ENCODE measurements at places on chromosomes 1 and 21. TPM values are rescaled to one million over a fixed set of nuclear protein-coding genes. Genes with fewer than 3 reads are reported as not detected.

Gene OR6K3
- not detected for total RNA-seq

Gene RIPK4
- not detected for total RNA-seq

- DNase-seq = no peak
Observed at GRCh38 chr1:183244466-183244865, 58.4 kb downstream of the LAMC2 start.

Gene NTMT2
- total RNA-seq = not detected

DNA sequence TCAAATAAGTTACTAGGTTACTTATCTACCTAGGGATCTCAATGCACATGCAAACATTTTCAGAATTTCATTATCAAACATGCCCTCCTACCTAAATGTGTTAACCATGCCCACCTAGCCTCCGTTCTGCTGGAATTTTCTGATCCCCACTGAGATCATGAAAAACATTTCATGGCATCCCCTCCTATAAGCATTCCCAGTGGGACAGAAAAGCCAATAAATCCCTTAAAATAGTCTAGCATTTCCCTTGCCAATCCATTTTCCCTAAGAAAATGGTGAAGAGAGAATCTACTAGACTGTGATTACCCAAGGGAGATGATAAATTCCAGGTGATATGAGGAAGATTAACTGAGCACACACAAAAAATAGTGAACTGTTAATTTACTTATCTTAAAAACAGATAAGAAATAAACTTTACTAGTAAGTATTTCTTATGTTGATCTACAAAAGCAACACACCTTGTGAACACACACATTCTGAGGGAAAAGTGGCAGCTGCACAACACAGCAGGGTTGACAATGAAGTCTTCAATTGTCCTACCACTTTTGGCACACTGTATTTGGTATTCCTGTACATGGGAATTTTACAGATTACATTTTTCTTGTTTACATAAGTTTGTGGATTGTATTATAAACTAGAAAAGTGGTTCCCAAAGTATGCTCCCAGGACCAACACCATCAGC lies 49.6 kb downstream of the ARID4B start:
- DNase-seq = no peak

DNA sequence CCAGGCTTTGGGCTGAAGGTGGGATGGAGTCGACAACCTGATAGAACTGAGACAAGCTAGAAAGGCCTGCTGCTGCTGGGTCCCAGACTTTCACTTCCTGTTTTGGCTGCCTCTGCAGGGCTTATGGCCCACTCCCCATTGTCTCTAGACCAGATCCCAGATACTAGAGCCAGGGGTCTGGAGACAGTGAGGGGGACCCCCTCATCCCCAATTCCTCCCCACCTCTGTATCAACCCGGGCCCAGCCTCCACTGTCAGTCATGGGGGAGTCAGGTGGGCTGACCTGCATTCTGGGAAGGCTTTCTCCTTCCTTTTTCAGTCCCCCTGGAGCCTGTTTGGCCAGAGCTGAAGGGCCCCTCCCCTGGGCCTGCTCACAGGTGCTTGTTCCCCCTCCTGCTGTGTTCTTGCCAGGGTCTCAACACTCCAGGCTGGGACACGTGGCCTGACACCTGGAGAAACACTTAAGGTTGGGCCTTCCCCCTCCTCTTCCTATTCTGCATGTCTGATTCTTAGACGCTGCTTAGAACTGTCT lies 18.0 kb upstream of the ETV3L start:
- no peak for DNase-seq

Gene PDE9A
- 16.6 TPM for total RNA-seq

GRCh38 chr1:152959801-152960451 lies 10.5 kb upstream of the SPRR4 start:
- no peak for DNase-seq

DNA sequence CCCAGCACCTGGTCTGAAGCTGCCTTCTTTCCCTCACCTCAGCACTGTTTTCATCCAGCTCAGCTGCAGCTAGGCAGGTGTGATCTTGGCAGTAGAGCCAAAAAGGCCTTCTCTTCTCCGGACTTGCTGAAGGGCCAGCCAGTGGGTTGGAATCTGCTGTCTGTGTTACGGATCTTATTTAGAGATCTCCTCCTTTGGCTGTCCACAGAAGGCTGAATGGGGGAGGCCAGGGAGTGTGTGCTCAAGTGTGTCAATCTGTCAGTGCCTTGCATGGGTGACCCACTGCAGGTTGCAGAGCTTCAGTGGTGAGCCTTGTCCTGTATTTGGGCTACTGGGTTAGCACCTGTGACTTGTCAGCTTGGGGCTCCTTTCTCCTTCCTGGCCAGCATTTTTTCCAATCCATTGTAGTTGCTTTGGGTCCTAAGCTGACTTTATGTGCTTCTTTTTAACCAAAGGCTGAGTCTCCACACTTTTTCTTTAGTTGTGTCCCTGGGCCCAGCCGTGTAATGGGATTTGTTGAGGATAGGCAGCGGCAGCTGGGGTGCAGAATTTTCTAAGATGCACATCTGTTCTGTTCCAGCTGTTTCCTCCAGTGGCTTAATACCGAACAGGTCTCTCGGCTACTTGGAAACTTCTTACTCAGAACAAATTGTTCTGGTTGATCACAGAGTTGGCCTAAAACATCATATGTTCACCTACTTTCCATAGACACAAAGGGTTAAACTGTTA lies 126.8 kb downstream of the PEX14 start:
- DNase-seq = no peak

Gene TTLL7
- 0.84 TPM for total RNA-seq
